ENCODE measurements at places on chromosomes 6 and 20. TPM values are rescaled to one million over a fixed set of nuclear protein-coding genes. Genes with fewer than 3 reads are reported as not detected.

The MYLK4 gene
- 0.25 TPM for total RNA-seq

The DTD1 gene
- total RNA-seq, result 5.6 TPM

The NINL gene
- 20.1 TPM for total RNA-seq

The C6orf141 gene
- total RNA-seq, result 0.48 TPM

The HLA-DMA gene
- total RNA-seq, result 6.6 TPM

The SCRT2 gene
- total RNA-seq, result not detected

The EPPIN gene
- total RNA-seq, result not detected

The GNAS-AS1 gene
- 0.35 TPM for total RNA-seq

The TNF gene
- 0.68 TPM for total RNA-seq

The COL11A2 gene
- 0.55 TPM for total RNA-seq

The HLA-DRB5 gene
- 2.1 TPM for total RNA-seq

The PGBD1 gene
- 1.0 TPM for total RNA-seq

The TRIM10 gene
- 1.9 TPM for total RNA-seq

The C6orf15 gene
- total RNA-seq, result not detected

DNA sequence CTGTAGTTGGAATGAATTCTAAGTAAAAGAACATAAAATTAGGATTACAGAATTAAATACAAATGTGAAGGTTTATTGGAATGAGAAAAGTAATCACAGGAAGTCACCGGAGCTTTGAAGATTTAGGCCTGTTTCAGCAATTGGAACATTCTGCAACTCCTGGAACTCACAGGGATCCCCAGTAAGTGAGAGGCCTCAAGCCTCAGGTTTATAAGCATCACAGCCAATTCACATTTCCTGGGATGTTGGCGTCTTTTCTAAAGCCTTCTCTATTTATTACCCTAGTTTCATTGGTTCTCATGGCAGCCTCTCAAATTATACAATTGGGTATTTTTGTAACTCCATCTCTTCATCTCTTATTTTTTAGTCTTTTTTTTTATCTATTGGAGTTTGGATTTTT lies 90.4 kb upstream of the HIVEP1 start:
- DNase-seq, result no peak

DNA sequence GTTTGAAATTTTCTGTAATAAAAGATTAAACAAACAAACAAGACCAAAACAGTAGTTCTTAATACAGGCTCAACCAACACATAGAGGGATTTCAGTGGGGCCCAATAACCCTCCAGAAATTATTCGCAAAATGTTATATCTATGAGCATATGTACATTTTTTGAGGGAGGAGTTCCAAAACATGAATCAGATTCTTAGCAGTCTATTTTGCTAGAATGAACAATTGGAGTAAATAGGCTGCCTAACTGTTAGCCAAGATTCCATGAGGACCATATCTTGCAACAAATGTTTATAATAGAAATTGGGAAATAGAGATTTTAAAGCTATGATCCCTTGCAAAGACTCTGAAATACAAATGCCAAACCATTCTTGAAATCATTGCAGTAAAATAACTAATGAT lies 186.3 kb downstream of the AKAP7 start:
- no peak for DNase-seq

DNA sequence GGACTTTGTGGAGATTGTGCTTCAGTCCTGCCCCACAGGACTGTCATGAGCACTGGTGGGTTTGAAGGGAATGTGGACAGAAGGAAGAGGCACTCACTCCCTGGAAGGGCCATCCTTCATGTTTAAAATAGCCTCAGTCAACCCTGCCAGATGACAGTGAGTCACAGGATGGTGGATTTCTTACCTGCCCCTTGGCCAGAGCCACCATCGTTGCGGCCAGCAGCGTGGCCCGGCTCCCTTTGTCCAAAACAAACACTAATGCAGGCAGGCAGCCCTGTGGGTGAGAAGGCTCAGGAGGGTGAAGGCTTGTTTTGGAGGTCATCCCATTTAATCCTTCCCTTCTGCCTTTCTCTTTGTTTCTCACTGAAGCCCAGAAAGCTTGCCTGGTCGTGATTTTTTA lies 422.7 kb downstream of the CD83 start:
- DNase-seq, result peak; percentile 90

DNA sequence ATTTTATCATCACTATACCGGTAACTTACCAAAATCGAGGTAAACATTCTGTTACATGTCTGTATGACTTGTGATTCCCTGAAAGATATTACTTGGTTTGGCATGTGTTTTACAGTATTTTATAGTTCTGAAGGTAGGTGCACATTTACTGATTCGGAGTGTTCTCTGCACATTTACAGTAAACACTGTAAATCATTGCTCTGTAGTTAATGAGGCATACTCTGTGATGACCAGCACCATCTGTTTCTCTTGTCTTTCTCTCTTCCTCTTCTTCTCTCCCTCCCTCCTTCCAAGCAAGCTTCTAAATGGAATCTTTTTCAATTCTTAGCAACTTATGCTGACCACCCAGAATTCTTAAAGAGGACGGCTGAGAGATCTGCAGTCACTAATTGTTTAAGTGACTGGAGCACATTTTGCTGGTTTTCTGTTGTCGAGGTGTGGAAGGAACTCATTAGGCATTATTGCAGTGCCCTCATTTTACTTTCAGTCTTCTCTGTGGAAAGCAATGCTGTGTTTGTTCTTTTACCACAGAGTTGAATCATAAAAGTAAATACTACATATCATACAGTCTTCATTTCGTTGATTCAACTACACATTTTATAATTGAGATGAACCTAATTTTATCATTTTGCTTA lies 126.5 kb downstream of the UTRN start:
- no peak for DNase-seq

GRCh38 chr6:92586236-92586977 lies 833.0 kb downstream of the EPHA7 start:
- no peak for DNase-seq

DNA sequence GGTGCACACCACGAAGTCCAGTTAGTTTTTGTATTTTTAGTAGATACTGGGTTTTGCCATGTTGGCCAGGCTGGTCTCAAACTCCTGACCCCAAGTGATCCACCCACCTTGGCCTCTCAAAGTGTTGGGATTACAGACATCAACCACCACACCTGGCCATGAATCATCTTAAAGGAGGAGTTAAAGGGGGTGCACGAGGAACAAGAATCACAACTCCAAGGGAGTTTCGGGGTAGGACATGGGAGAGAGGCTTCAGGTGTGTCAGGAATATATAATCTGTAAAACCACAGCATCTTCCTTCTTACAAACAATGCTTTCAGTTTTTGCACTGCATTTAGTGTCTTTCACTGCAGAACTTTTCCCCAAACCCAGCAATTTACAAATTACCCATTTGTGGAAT lies 137.4 kb upstream of the SGK1 start:
- no peak for DNase-seq

GRCh38 chr6:83252719-83253118 lies 59.6 kb downstream of the RWDD2A start:
- DNase-seq, result no peak

GRCh38 chr6:142412241-142412640 lies 110.4 kb downstream of the ADGRG6 start:
- DNase-seq, result no peak

DNA sequence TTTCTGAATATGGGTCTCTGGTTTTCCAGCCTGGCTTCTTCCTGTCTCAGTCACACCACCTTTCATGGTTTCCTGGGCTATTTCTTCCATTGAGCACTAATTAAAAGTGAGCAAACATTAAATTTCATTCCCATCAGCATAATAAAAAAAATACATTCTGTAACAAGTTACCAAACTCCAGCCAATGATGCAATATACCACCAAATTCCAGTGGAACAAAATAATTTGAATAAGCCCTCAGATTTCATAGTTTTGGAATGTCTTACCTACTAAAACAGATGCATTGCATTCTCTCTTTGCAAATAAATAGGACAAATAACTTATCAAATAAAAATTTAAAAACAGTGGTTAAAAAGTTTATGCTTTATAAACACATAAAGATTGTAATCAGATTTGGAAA lies 97.8 kb upstream of the PRDM1 start:
- no peak for DNase-seq

GRCh38 chr6:22328474-22328873 lies 31.6 kb upstream of the PRL start:
- DNase-seq, result no peak

DNA sequence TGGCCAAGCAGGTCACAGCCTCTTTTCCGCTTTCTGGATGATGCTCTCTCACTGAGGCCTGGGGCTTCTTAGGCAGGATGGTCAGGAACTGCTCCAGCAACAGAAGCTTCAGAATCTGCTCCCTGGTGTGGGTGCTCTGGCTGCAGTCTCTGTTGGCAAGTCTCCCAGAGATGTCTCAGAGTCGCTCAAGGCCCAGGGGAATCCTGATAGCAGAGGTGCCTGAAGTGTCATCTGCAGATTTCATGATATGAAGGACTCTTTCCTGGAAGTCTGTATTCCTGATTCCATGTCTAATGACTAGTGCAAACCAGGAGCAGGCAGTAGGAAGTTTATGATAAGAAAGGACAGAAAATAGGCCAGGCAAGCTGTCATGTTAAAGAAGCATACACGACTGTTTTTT lies 20.3 kb downstream of the ZSCAN31 start:
- no peak for DNase-seq

GRCh38 chr6:144298194-144298593 lies 13.1 kb downstream of the UTRN start:
- DNase-seq, result no peak

- no peak for DNase-seq
These were observed 42.2 kb downstream of the PRND start for GRCh38 chr20:4763723-4764510.

DNA sequence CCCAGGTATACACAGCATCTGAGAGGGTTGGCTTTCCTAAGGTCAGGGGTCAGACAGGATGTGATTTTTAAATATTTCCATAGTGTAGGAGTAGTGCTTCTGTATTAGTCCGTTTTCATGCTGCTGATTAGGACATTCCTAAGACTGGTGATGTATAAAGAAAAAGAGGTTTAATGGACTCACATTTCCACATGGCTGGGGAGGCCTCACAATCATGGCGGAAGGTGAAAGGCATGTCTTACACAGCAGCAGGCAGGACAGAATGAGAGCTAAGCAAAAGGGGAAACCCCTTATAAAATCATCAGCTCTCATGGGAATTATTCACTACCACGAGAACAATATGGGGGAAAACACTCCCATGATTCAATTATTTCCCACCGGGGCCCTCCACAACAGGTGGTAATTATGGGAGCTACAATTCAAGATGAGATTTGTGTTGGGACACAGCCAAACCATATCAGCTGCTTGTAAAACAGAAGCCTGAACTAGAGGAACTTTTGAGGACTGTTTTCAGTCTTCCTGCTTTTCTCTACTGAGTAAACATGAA lies 91.0 kb upstream of the MEI4 start:
- no peak for DNase-seq

DNA sequence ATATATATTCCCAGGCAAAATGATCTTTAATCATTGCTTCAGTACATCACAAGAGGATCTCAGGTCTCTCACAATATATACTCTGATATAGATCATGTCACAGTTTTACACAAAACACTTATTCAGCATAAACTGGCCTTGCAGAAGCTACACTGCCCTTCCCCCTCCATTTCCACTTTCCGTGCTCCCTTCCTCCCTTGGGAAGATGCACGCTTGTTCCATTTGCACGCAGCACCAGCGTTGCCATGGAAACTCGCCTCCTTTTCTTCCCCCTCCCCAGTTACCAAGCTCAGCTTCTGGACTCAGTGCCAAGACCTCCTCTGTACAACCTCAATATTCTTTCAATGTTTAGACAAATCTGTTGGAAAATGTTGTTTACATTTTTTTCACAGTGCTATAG lies 154.6 kb downstream of the RFPL4B start:
- DNase-seq, result no peak

GRCh38 chr20:46928580-46929132 lies 34.0 kb downstream of the EYA2 start:
- DNase-seq, result peak; percentile 57

DNA sequence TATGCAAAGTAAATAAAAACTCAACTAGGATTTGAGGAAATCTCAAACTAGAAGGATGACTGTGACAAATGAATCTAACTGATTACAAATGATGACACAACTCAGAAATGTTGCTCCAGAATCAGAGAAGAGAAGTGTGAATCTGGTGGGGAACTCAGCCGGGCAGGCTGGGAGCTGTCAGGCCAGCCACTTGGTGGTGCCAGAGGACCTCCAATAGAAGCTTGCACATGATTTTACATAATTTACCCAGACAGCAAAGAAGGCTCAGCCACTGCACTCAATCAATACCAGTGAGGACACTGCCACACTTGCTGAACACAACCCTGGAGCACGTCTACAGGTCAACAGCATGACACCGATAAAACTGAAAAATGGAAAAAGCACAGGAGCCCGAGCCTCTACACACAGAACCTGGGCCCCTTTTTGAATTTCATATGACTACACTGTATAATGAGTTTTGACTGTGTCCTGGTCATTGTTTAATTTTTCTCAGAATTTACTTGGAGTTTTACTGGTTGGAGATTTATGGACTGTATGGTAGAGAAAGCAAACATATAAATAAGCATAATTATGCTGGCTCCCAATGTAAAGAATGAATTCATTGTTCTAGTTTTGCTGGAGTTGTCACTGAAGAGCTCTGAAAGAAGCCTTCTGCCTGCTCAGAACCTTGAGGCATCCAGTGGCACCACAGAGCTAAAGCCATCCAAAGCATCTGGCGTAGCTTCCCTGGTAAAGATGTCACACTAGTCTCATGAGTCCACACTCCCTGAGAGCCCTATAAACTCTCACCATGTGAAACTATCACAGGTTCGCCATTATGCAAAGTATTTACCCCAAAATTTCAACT lies 296.5 kb downstream of the THBS2 start:
- peak; percentile 67 for DNase-seq

- no peak for DNase-seq
These were observed 7.2 kb upstream of the LCA5 start for GRCh38 chr6:79544299-79544927.

DNA sequence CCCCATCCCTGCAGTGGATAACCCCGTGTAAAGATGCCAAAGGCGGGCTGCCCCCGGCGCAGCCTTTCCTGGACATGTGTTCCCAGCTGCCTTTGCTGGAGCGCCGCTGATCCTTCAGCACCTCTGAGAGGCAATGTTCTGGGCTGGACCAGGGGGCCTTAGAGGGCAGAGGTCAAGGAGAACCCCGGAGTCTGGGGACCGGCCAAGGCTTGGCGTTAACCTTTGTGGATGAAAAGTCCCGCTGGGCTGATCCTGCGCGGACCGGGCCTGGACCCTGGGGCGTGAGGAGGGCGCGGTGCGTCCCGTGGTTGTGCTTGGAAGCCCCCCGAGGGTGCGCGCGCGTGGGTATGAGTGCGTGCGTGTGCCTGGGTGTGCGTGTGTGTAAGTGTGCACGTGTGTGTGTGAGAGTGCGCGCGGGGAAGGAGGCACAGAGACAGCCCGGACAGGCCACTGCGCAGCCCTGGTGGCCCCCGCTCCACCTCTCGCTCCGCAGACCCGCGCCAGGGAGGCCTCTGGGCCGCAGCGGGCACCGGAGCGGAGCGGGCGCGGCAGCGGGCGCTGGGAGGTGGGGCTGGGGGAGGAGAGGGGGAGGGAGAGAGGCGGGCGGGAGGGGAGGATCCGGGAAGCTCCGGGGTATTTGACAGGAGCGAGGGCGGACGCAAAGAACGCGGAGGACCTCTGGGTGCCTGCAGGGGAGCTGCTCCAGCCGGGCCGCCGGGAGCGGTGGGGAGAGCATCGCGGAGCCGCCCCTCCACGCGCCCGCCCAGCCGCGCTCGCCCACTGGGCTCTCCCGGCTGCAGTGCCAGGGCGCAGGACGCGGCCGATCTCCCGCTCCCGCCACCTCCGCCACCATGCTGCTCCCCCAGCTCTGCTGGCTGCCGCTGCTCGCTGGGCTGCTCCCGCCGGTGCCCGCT lies at the start of gene SMOC2:
Gene SMOC2, plus strand, starts transcription at position 665 of the 914 bp plus-strand sequence. Its CDS starts 187 bp downstream, at position 852.
- DNase-seq, result no peak

- no peak for DNase-seq
These were observed 87.8 kb downstream of the L3MBTL3 start for GRCh38 chr6:130105996-130106704.

GRCh38 chr6:5125152-5126006 lies 40.2 kb downstream of the PPP1R3G start:
- no peak for DNase-seq

- DNase-seq, result no peak
These were observed 552.3 kb downstream of the KIF16B start for GRCh38 chr20:16020971-16021370.
